ENCODE measurements at places on chromosomes 4 and X.
A peak's percentile ranks its signal among the peaks of the same experiment; 100 is the strongest.

DNA sequence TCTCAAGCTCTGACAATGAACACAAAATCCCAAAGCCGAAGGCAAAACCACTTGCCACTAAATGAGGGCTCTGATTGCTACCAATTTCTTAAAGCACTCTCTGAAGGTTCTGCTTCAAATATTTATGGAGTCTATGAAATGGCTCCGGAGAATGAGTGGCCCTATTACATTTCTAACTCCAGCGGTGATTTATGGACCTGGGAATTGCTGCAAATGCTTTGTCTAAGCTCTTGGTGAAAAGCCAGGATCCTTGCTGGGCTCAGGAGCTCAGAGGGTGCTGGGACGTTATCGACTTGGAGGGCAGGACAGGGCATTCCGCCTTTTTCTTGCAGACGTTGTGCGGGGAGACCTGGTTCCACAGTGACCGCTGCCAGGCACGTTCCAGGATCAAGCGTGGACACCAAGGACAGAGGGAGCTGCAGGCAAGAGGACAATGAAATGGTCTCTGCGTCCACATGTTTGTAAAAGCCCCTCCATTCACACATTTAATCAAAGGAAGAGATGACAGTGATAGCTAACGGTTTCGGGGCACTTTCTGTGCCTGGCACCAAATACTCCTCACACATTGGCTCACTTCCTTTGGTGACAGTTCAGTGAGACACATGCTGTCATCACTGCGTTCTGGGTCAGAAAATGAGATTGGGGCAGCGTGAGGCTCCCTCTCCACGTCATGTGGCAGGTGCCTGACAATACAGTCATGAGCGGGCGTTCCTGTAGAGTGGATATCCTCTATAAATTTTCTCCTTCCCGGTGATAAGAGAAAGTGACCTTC, 58.8 kb downstream of the C4orf50 start:
- no peak for DNase-seq

GRCh38 chr4:55356991-55357461, 11.0 kb downstream of the SRD5A3 start:
- no peak for DNase-seq

DNA sequence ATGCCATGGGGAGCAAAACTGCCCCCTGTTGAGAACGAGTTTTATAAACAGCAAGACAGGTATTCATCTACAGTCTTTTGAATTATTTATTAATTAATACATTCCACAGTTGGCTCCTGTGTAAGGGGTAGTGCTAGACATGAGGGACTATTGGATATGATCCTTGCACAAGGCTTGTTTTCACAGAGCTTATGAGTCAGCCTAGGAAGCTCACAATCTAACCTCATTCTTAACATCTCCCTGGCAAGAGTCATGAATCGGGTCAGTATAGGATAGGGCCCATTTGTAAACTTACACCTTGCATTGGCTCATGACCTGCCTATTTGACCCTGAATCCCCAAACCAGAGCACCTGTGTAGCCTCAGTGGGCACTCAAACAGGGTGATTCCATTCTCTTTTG, 209.1 kb upstream of the HCCS start:
- peak; percentile 42 for DNase-seq

DNA sequence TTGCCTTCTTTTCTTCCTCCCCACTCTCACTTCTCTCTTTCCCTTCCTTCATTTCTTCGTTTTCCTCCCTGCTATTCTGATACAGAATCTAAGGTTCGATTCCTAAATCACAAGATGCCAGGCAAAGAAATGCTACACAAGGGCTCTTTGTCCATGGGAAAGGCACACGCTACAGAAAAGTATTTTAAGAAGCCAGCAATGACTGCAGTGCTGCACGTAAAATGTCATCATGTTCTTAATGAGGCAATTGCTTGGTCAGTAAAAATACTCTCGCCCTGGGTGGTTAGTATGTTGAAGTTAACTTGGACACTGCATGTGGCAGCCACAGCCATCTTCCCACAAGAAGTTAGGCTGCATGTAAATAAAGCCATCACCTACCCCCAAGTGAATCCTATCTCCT, 178.4 kb downstream of the DHX15 start:
- no peak for DNase-seq

GRCh38 chr4:165493359-165493758, 114.6 kb downstream of the CPE start:
- DNase-seq, result peak; percentile 61

DNA sequence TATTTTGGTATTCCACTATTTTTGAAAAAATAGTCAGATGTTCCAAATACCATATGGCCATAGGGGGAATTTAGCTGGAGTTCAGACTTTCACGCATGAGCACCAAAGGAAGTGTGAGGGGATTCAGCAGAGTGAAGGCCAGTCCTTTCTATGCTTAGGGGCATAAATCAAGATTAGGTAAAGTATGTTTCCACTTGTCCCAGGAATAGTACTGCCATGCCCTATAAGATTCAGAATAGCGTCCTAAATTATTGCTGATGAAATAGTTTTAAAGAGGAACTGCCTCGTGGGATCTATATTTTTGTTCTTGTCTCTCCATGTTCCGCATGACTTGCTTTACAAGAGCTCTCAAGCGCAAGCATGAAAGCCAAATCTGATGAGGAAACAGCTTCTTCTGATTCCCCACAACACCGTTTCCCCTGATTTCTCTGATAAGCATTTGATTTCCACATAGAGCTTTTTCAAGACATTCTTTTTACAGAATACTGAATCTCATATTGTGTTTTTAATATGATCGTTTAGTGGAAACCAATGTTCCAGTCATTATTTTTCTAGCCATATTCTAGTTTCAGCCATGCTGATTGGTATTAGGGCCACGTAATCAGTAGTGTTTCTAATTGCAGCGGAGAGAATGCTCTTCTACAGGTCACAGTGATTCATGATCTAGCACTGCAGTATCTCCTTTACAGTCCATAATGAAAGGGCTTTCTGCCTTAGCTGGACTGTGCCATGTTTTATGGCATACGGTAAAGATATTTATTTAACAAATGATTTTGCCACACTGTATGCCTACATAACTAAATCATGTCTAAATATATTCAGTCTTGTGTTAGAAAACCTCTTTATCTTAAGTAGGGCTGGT, 492.3 kb downstream of the CENPC start:
- DNase-seq, result no peak

GRCh38 chr4:26996745-26997144, 136.1 kb downstream of the STIM2 start:
- no peak for DNase-seq

DNA sequence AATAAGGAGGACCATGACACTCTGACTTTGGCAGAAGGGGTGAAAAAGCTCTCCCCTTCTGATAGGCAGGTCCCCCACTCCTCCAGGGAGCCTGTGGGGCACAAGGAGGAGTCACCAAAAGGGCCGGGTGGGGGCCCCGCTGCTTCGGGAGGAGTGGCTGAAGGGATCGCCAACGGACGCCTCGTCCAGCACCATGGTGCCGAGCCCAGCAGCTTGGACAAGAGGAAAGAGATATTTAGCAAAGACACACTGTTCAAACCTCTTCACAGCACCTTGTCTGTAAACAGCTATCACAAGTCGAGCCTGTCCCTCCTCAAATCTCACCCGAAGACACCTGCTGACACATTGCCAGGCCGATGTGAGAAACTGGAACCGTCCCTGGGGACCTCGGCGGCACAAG, 105.6 kb downstream of the STOX2 start:
- no peak for DNase-seq

DNA sequence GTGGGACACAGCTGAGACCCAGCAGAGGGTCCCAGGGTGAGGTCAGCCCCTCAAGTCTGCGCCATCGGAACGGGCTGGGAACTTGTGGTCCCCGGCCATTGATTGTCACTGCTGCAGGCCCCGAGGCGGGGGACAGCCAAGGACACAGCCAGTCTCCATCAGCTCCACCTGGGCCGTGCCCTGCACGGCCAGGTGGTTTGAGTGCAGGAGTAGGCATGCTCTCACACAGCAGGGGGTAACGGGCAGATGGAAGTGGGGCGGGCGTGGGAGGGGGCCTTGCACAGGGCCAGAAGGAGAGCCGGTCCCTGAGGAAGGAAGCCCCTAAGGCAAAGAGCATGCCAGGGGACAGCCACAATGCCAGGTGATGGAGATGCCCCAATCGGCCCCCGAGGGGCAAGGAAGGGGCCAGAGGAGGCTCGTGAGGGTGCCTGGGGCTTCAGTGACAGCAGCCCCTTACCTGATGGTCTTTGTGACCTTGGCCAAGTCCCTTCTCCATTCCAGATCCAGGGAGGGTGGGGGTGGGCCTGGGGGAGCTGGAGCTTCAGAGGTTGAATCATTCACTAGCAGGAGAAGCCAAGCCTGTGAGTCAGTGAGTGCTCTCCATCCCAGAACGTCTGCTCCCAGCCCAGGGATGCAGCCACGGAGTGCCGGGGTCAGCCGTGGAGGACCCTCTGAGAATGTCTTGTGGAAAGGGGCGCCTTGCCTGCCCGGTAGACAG, 2.3 kb downstream of the ATP2B3 start:
- peak; percentile 55 for DNase-seq

DNA sequence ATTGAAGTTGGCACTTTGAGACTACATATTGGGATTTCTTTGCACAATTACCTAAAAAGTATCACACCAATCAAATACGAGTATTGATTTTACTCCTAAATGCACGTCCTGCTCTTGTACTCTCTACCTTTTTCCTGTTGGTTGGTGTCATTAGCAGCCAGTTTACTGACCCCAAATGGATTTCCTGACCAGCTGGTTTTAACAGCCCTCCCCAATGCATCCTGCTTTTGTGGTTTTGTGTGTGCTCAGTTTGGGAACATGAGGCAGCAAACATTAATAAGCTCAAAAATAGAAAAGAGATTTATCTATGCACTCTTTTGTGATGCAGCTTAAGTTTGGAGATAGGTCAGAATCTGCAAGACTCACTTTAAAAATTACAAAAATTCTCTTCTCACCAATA, 230.3 kb downstream of the MAPK10 start:
- DNase-seq, result no peak

GRCh38 chr4:38067499-38067898, 107.3 kb downstream of the PTTG2 start:
- no peak for DNase-seq

DNA sequence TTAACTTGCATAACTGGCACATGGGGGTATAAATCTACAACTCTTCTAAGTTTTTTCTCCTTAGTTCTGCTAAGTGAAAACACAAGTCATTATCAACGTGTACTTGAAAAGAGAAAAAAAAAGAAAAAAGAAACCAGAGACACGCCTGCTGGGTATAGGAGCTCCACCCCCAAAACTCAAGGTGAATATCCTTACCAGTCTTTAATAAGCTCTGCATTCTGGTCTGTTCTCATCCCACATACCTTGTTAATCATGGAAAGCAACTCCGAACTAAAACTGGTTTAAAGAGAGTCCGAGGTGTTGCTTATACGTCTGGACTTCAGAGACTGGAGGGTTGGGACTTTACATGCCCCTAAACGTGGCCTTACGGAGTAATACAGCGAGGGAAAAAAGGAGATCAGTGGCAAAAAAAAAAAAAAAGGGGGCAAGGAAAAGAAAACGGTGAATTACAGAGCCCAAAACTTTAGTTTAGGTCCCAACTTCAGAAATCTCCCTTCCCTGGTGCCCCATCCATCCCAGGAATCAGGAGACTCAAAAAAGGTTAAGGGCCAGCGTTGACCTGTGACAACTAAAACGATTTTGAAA, 1.0 kb downstream of the PGRMC2 start:
- DNase-seq, result peak; percentile 46

DNA sequence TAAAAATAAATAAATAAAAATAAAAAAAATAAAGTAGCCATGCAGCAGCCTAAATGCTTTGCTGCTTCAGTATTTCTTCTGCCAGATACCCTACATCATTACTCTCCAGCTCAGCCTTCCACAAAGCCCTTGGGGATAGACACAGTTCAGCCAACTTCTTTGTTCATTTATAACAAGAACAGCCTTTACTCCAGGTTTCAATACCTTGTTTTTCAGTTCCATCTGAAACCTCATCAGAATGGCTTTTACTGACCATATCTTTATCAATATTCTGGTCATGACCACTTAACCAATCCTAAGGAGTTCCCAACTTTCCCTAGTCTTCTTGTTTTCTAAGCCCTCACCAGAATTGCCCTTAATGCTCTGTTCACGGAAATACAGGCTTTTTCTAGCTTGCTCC, 128.3 kb upstream of the MED14 start:
- no peak for DNase-seq

DNA sequence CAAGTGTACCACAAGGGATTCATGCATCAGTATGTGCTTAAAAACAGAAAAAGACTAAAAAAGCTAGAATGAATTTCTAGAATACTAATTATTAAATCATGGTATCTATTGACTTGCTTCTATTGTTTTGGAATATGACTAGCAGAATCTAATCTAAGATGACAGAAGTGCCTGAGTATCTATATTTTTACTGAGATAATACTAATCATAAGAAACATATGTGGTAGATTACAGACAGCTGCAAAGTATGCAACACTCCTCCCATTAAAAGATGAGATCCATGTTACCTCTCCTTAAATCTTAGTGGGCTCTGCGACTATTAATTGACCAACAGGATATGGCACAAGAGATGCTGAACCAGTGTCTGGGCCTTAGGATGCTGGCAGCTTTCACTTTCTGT, 89.4 kb downstream of the COL25A1 start:
- no peak for DNase-seq

GRCh38 chr4:87565746-87566145, 36.6 kb upstream of the SPARCL1 start:
- DNase-seq, result no peak

DNA sequence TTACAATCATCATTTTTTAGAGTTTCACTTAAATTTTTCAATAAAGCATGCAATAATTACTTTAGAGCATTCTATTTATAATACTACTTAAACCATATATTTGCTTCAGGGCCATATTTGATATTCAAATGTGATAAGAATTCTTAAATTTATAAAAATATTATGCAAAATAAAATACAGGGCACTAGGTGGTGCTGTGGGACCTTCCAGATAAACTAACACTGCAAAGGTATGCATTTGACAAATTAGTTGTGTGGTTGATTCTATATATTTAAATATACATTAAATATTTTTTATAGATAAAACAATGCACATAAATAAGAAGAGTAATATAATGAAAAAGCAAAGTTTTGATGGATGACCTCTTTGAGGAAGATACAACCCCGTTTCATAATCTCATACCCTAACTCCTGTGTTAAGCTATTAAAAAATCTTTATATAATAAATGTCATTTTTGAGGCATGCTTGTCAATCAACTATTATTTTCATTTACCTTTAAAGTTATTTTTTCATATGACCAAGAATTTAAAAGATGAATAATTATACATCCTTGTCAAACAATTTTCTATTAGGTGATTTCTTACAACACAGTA, 128.4 kb downstream of the REELD1 start:
- DNase-seq, result peak; percentile 32

DNA sequence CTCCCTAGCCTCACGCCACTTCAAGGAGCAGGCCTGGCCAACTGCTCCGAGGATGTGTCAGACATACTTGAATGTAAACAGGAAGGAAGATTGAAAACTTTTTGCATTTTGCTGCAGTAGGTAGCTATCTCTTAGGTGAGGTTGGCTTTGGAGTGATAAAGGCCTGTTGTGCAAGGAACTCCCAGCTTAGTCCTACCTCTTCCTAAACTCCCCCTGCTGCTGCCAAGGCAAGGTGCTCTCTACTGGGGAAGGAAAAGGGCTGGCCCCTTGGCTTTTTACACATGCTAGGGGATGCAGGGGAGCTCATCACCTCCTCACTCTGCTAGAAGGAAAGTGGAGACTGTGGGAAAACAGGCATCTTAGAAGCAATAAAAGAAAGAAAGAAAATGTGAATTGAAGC, 10.7 kb upstream of the BRS3 start:
- no peak for DNase-seq
